ENCODE measurements at places on chromosomes 6 and 20. TPM values are rescaled to one million over a fixed set of nuclear protein-coding genes. Genes with fewer than 3 reads are reported as not detected.

- DNase-seq = no peak
These were observed 644.3 kb downstream of the EPM2A start for GRCh38 chr6:145090801-145091585.

DNA sequence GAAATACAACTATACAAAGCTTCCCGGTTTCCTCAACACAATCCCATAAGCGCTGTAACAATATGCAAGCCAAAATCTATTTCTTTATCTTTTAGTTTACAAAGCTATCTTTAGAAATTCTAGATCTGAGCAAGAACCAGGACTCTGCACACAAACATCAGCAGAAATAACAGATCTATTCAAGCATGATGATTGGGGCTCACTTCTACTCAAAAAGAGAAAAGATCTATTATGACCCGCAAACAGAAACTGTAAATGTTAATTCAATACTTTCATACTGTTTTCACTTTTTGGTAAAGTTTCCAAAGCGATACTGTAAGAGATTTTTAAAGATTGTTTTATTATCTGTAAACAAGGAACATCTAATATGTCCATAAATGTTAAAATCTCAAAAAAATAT lies 86.6 kb downstream of the SESN1 start:
- DNase-seq = no peak

PAX1 gene
- 2.0 TPM for total RNA-seq

DUSP15 gene
- 0.44 TPM for total RNA-seq

GRCh38 chr20:51766994-51767866 lies 960 bp downstream of the ATP9A start:
- no peak for DNase-seq

LGSN gene
- not detected for total RNA-seq

DNA sequence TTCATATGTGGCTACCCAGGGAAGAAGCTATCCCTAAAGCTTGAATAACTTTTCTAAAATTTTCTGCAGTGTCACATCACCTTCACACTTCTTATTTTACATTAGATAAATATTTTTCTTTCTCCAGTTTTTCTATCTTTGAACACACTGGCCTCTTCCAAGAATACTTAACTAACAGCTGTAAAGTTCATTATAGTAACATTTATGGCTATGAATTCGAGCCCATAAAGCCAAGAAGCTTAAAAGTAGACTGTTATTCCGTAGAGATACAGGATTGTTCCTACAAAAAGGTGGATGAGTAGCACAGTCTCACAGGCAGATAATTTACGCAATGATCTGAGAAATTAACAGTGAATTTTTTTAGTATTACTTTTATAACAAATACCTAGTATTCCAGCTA lies 55.7 kb upstream of the BMP5 start:
- DNase-seq = no peak

- no peak for DNase-seq
These were observed 90.9 kb downstream of the BMP7 start for GRCh38 chr20:57175397-57176010.

- DNase-seq = no peak
These were observed 83.2 kb upstream of the TBX18 start for GRCh38 chr6:84847390-84848160.

GRCh38 chr6:43847741-43848630 lies 78.0 kb downstream of the VEGFA start:
- no peak for DNase-seq

DNA sequence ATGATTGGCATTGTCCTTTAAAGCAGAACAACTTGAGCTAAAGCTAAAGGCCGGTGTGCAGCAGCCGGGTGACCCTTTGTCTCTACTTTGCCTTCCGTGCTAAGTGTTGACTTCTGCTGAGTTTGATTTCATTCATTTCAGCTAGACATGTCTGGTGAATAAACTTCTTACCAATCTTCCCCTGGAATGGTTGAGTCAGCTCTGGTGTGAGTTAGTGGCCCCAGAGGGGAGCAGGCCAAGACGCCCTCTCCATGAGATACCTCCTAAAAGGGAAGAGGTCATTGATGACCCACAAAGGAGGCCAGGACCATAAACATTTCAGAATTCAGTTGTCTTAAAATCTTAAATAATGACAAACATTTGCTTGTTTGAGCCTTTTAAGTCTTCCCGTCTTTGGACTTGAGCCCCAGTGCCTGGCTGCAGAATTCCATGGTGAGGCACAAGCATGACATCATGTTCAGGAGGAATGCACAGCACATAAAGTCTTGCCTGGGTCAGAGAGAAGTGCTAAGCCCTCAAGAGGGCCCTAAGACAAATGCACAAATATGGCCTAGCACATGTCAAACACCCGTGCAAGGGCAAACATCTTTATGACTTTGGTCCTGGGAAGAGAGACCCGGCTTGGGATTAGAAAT lies 96.3 kb upstream of the NEDD9 start:
- DNase-seq = no peak

- no peak for DNase-seq
These were observed 709 bp downstream of the SCAND1 start for GRCh38 chr20:35953387-35954199.

- no peak for DNase-seq
These were observed 18.0 kb upstream of the CDK5RAP1 start for GRCh38 chr20:33419140-33419974.

- no peak for DNase-seq
These were observed 744 bp downstream of the STAU1 start for GRCh38 chr20:49187330-49187850.

- DNase-seq = no peak
These were observed 195.7 kb downstream of the CD83 start for GRCh38 chr6:14313248-14313647.

- no peak for DNase-seq
These were observed 64.2 kb downstream of the EDN3 start for GRCh38 chr20:59364611-59365010.

SMLR1 gene
- total RNA-seq = not detected

DNA sequence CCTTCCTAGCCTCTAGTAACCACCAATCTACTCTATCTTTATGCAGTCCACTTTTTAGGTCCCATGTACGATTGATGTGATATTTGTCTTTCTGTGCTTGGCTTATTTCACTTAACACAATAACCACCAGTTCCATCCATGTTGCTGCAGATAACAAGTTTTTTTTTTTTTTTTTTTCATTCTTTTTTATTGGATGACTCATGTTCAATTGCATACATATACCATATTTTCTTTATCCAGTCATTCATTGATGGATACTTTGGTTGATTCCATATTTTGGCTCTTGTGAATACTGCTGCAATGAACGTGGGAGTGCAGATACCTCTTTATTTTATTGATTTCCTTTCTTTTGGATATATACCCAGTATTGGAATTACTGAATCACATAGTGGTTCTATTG lies 600.4 kb upstream of the FLRT3 start:
- no peak for DNase-seq

CAP2 gene
- 2.5 TPM for total RNA-seq

UBD gene
- total RNA-seq = 0.76 TPM

DNA sequence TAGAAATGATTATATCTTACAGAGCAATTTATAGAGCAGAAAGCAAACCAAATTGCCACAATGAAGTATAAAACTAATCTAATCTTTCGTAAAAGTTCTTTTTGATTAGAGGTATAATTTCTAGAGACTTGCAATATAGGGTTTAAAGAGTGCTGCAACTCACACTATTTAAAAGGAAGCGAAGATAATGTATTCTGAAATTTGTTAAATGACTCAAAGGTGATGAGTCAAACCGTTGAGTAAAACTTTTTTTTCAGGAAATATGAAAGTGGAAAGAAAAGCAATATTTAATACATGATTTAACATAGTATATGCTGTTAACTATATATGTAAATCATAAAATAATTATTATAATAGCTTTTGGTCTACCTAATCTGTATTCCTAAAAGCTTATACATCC lies 133.6 kb downstream of the SYNE1 start:
- no peak for DNase-seq

DNA sequence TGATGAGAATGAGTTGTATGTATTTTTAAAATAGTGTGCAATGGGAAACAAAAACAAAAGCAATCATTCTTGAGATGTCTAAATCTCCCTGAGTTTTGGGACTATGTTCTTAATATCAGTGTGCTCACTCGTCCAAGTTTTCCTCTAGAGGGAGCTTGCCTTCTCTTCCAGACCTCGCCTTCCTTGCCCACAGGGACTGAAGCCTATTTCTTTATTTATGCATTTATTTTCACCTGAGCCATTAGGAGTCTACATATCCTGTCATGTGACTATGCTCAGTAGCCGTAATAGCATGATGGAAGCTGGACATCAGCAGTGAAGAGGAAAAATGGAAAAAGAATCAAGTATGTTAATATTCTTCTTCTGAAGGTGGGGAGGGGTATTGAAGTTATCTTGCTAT lies 131.2 kb downstream of the SH3BGRL2 start:
- no peak for DNase-seq

DNA sequence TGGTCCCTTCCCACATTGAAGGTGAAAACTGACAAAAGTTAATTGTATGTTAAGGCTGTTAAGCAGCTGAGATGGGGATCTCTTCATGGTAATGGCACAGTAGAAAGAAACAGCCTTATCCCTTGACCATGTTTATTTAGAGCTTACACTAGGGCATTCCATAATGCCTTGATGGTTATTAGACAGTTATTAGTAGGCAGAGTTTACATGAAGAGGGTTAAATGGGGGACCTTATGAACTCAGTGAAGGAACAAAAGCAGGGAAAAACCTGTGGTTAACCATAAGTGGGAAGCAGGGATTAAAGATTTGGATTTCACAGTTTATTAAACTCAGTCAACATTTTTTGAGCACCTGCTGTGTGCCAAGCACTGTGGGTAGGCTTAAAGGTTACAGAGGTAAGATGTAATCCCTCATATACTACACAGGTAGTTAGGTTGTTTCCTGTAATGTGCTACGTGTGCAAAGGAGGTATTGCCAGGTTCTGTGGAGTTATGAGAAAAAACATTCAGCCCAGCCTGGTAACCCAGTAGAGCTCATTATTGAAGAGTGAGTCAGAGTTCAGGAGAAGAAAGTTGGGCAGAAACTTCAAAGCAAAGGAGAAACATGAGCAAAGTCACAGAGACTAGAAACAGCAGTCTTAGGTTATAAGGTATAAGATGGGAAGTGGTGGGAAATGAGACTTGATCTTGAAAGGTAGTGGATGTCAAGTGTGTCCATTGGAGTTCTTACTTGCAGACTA lies 32.3 kb upstream of the GNRH2 start:
- no peak for DNase-seq

DNA sequence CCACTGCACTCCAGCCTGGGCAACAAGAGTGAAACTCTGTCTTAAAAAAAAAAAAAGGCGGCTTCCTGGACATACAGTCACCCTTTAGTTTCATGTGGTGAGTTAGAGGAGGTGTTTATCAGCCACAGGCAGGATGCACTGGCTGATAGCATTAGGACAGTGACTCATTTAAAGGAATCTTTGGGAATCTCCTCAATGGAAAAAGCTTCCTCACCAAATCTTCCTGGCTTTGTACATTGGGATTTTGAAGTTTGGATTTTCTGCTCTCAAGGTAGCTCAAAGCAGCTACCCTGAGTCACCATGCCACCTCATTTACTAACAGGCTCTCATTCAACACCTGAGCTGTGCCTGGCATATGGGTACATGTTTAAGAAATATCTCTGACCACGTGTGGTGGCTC lies 20.2 kb downstream of the PRPH2 start:
- no peak for DNase-seq

DNA sequence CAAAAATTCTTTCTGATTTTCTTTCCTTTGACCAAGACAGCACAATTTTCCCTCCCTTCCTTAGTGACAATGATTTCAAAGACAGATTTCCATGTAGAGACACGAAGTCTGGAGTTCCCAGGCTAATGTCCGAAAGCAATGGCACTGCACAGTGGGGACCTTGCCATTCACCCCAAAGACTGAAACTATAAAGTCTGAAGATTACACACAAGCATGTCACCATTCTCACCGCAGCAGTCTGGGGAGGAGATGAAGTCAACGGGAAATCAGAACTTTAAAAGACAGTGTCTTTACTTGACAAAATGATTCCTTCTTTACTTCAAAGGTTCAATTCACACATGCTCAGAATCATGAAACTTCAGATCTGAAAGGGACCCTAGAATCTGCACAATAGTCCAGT lies 8.3 kb downstream of the B4GALT5 start:
- no peak for DNase-seq

GRCh38 chr6:392441-393390 lies 1.2 kb downstream of the IRF4 start:
- DNase-seq = no peak

GRCh38 chr20:64044484-64045247 lies 4.8 kb downstream of the SOX18 start:
- DNase-seq = no peak

DNA sequence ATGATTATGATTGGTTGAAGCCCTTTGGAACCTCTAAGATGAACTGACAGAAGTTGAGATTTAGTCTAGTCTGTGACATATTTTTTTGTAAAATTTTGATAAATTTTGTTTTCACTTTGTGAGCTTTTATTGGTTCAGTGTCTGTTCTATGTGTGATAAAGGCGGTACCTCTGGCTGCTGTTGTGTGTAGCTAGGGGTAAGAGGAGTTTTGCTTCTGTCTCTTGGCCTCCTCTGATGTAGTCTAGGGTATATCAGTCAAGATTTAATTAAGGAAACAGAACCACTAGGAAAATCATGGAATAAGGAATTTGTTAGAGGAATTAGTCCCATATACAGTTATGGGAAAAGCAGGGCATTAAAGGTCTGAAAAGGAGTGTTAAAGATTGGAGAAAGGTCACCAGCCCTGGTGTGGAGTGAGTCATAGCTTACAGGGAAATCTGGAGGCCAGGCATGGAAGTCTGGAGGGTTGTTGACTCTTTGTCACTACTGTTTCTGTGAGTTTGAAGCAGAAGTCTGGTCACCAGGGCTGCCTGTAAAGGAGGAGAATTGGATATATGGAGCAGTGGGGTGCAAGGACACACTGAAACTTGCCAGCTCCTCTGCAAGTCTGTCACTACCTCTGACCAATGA lies 28.5 kb downstream of the CDC5L start:
- no peak for DNase-seq

LY6G6D gene
- not detected for total RNA-seq

- DNase-seq = no peak
These were observed 29.6 kb downstream of the ADGB start for GRCh38 chr6:146628350-146628749.

VARS1 gene
- 36.2 TPM for total RNA-seq

GRCh38 chr6:138291849-138292181 lies 73.5 kb upstream of the PBOV1 start:
- DNase-seq = no peak

DNA sequence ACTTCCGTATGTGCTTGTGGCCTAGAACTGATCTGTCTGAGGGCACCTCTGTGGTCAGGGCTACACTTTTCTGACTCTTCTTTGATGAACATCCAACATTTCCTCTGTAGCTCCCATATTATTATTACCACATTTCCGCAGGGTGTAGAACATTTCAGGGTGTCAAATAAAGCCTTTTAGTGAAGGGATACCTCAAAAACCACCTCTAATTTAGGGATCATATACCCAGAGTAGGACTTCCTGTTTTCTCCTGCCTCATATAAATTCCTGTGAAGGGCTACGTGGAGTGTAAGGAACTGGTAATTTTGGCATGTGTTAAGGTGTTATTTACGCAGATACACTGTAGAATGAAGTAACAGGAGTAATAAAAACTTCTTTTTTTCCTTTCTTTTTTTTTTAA lies 5.5 kb upstream of the MUC22 start:
- no peak for DNase-seq
